ENCODE measurements at places on chromosomes 6 and 20.

DNA sequence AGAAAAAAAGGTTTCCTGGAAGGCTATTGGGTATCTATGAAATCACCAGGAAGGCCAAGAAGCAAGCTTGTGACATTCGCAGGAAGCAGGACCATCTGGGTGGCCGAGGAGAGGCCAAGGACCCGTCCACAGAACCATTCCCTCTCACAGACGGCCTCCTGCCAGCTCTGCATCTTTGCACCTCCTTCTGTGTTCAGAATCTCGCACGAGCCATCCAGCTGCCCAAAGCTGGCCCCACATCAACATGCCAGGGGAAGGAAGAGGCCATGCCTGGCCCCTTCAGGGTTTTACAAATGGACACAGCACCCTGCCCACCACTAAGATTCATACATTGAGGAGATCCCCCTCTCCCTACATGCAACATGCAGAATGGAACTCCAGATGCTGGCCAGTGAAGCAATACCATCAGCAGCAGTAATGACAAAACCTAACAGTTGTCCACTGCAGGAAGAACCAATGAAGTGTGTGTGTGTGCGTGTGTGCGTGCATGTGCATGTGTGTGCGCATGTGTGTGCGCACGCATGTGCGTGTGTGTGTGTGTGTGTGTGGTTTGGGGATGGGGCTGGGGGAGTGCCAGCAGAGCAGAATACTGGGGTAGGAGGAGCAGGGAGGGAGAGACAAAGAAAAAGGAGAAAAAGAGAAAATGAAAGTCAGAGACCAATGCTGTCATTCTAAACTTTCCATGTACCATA, 184.2 kb upstream of the FOXQ1 start:
- no peak for DNase-seq

DNA sequence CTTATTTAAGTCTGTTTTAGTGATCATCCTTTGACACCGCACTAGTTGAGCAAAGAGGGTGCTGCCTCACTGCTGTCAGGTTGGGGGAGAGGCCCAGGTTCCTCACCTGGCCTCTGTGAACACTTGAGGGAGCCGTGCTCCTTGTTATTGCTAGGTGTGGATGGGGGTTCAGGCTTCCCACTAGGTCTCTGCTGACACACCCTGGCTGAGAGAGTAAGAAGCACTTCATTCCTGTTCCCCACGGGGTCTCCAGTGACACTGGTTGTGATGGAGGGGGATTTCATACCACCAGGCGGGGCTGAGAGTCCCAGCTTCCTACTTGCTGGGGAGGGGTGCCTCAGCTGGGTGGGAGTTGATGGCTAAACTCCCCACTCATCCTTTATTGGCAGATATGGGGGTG, 11.1 kb upstream of the NOTCH4 start:
- DNase-seq = no peak

GRCh38 chr6:34110610-34111009, 35.3 kb downstream of the GRM4 start:
- no peak for DNase-seq

- no peak for DNase-seq
Measured at GRCh38 chr6:80287112-80287511, 180.6 kb downstream of the BCKDHB start.

DNA sequence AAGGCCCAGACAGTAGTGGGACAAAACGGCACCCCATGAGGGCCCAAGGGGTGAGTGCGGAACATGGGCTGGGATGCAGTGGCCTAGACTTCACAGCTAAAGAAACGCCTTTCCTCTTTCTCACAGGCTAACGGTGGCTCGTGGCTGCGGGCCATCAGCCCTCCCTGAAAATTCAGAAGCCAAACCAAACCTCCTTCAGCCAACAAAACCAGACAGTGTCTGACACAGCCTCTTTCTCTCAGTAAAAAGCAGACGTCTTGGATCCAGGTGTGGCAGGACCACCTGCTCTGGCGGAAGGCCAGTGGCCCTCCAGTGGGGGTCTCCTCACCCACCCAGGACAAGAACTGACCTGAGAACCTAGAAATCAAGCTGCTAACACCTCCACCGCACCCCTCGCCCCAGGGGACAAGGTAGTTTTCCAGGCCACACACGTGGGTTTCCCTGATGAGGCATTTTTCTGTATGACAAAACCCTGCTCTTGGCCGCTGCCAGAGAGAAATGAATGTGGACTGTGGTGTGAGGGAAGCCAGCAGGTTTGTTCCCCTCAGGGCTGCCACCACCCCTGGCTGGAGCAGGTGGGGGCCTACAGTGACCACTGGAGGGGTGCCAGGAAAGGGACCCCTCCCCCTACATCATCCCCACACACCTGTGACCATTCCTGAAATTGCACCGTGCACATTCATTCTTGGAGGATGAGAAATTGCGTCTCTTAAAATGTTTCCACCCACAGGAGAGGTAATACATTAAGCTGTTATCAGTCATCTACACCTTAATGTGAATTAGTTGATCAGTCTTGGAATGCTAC, 76.8 kb upstream of the PIM1 start:
- DNase-seq = peak; percentile 35

DNA sequence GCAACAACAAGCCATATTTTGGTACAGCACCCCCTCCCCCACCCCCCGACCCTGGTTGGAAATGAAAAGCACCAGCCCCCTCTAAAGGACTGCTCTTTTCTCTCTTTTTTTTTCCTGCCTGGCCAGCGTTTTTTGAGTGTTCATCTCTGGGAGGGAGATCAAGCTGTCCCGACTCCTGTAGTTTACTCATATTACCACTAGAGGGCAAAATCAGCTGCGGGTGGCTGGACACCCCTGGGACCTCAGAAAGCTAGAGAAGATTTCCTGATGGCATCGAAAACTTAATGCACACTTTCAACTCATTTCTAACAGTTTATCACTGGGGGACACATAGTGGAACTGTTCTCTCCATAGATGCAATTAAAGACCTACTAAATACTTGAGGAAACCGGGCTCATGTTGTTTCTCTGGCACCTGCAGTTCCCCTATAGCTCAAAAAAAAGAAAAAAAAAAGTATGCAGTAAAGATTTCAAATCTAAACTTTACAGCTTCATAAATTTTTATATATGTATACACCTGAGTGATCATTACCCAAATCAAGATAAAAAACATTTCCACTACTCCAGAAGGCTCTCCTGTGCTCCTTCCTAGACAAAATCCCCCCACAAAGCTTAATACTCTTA, 24.4 kb downstream of the CNBD2 start:
- peak; percentile 32 for DNase-seq

- peak; percentile 59 for DNase-seq
Measured at GRCh38 chr6:42007286-42008137, 42.8 kb upstream of the TAF8 start.

GRCh38 chr20:25510202-25510601, 75.1 kb downstream of the NINL start:
- DNase-seq = no peak

DNA sequence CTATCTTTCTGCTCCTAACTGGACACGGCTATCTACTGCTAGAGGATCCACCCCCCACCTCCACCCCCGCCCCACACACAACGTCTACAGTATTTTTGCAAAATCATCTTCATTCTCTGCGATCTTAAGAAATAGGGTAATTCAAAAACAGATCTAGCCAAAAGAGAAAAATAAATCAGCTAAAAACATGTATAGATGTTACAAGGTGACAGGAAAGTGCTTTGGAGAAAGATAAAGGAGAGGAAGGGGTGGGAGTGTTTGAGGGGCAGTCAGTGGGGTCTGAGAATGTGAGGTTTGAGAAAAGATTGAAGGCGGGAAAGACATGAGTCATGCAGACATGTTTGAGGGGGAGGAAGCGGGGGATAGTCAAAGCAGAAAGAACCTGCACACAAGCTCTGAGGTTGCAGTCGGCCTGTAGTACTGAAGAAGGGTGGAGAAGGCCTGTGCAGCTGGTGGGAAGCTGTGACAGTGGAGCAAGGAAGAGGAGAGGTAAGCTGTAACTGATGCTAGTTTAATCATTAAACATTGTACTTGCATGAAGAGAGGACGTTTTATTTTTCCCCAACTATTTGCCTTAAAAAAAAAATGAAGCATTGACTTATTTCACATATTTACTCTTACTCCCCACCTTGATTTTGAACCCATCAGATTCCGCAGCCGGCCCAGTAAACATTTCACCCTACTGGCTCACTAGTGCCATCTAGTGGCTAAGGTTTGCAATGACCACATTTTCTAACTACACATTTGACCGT, 332.6 kb downstream of the ADGRB3 start:
- no peak for DNase-seq

GRCh38 chr20:29314294-29314693, 1943.2 kb upstream of the DEFB115 start:
- no peak for DNase-seq

DNA sequence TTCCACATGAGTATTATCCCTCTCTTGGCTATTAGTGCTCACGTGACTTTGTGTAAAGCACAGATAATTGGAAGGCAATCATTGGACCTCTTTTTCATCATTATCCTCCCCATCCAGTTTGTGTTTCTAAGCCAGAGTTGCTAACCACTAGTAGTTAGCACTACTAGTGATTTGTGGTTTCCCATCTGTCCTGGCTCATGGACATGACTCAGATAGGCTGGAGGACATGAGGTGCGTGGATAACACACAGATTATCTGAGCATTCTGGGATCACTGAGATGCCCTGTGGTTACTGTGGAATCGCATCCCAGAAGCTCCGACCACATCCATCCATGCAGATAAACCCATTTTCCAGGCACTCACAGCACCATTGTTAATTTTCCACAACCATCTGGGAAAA, 123.8 kb upstream of the NAA20 start:
- no peak for DNase-seq

GRCh38 chr6:90463359-90463758, 123.5 kb downstream of the MAP3K7 start:
- DNase-seq = no peak

DNA sequence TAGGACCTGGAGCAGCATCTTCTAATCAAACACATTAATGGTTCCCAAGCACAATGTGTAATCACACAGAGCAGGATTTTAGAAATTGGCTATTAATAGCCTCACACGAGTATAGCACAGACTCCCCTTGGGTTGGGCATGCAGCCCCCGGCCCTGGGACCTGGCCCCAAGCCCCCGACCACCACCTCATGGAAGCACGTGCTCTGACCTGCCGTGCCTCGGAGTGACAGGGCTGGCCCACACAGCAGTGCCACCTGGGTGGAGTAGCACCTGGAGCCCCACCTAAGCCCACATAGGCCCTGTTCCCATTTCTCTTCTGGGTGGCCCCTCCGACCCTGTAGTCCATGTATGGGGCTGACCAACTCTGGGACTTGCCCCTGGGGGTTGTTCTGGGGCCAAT, 171.8 kb downstream of the TTLL2 start:
- DNase-seq = no peak

DNA sequence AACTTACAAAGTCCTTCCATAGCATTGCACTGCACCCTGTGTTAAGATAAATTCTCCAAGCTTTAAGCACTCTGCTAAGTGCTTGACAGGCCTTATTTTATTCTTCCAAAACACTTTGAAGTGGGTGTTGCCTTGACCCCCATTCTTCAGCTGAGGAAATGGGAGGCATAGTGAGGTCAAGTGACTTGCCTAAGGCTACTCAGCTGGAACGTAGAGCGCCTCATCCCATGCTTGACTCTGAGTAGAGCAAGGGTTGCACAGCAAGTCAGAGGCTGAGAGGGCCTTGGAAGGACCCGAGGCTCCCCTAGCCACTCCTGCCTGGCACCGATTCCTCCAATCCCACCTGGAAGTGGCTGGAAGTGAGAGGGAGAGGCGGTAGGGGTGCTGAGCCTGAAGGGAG, 19.6 kb upstream of the CSNK2A1 start:
- no peak for DNase-seq

- no peak for DNase-seq
Measured at GRCh38 chr6:87837444-87837843, 135.4 kb upstream of the AKIRIN2 start.

- DNase-seq = no peak
Measured at GRCh38 chr6:65964261-65964660, 257.2 kb upstream of the EYS start.

GRCh38 chr20:41038878-41039404, 10.3 kb downstream of the TOP1 start:
- no peak for DNase-seq

DNA sequence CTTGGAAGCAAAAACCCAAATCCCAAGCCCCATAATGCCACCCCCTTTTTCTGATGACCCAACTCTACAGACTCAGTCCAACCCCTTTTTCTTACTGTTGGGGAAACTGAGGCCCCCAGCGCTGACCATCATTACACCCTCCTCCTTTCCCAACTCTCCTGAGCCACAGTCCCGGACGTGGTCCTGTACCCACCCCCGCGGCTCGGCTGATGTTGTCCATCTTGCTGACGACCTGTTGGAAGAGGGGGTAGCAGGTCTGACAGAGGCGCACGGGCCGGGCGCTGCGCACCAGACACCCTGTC, 533 bp downstream of the OSTM1 start:
- DNase-seq = no peak

GRCh38 chr20:52130406-52130805, 61.2 kb downstream of the ZFP64 start:
- no peak for DNase-seq

GRCh38 chr20:49386848-49387580, 95.5 kb downstream of the KCNB1 start:
- DNase-seq = no peak

- DNase-seq = no peak
Measured at GRCh38 chr6:91633374-91634111, 1046.7 kb upstream of the MAP3K7 start.

- no peak for DNase-seq
Measured at GRCh38 chr6:90286884-90287488, 9.7 kb downstream of the BACH2 start.

DNA sequence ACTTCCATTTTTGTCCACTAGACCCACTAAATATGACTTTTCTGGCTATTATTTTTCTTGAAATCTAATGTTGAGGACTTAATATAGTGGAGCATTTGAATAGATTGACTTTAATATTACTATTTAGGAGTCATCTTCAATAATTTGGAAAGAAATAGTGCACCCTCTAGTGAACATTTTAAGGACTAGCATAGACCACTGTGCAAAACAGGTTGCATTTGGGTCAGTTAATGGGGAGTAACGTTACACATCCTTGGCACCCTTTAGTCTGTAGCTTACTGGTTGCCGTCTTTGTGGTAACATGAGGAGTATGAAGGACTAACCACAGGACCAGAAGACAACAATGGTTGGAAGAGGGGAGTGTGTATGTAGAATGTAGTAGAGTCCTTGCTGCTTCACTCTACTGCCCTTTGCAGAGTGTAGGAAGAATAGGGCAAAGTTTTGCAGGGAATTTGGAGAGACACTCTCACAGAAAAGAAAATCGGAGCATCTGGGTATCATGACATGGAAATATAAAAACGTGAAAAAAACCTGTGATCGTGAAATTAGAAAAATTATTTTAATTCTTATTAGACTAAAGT, 25.2 kb downstream of the RFPL4B start:
- DNase-seq = no peak

GRCh38 chr6:166478782-166479592, 96.2 kb upstream of the MPC1 start:
- no peak for DNase-seq

DNA sequence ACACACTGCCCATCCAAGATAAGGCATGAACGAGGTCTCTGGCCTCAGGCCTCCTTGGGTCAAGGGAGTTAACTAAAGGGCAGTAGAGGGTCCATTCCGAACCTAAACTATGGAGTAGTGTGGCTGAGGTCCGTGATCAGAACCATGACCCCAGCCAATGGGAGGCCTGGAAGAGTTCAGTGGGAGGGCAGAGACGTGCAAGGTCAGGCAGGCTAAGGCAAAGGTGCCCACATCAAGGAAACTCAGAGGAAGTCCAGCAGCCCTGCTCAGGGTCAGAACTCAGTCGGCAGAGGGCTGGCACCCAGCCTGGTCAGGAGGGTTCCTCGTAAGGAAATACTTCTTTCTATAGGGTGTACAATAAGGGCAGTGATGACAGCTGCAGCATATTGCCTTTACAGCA, 152.2 kb downstream of the SOD2 start:
- DNase-seq = no peak
